Stimulated activated CD8-positive, alpha-beta memory T cell treated with anti-CD3 and anti-CD28 coated beads, Interleukin-12 subunit alpha, Interleukin-12 subunit beta, amount 100 ng/mL, for 1 hour (primary cell): ENCODE measurements at places on chromosomes 11 and 22.

- no peak for DNase-seq
Measured at GRCh38 chr11:1784761-1785650, 21.3 kb upstream of the CTSD start.

GRCh38 chr11:86176165-86176884 lies 68.2 kb upstream of the EED start:
- no peak for DNase-seq

DNA sequence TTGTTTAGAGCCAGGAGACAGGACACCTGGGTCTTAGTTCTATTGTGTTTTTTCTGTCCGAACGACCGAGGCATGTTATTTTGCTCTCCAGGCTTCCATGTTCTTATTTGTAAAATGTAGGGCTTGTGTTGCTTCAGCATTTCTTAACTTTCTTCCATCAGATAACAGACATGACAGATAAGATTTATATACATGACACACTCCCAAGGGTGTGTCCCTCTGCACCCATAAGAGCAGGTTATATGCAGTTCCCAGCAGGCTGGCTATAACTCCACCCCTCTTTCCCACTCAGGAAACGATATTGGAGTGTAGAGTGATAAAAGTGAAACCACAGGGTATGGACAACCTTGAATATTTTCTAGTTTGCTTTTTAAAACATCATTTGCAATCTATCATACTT lies 65.8 kb downstream of the APIP start:
- DNase-seq = no peak

GRCh38 chr11:121281698-121282097 lies 10.9 kb upstream of the SC5D start:
- no peak for DNase-seq

- no peak for DNase-seq
Measured at GRCh38 chr11:83549984-83550667, 264.0 kb upstream of the CCDC90B start.

- no peak for DNase-seq
Measured at GRCh38 chr11:134636071-134636470, 224.0 kb upstream of the B3GAT1 start.
